Suprapubic skin (tissue), 4 donors: ENCODE measurements at places on chromosomes 2 and 18.
A peak's percentile ranks its signal among the peaks of the same experiment; 100 is the strongest.

- DNase-seq = no peak
These were observed 26.6 kb downstream of the NHEJ1 start for GRCh38 chr2:219133976-219134375.

GRCh38 chr2:226800941-226801784 lies 1.5 kb upstream of the IRS1 start:
- peak; percentile 82 for DNase-seq

GRCh38 chr2:223884399-223884798 lies 47.0 kb upstream of the AP1S3 start:
- no peak for DNase-seq

DNA sequence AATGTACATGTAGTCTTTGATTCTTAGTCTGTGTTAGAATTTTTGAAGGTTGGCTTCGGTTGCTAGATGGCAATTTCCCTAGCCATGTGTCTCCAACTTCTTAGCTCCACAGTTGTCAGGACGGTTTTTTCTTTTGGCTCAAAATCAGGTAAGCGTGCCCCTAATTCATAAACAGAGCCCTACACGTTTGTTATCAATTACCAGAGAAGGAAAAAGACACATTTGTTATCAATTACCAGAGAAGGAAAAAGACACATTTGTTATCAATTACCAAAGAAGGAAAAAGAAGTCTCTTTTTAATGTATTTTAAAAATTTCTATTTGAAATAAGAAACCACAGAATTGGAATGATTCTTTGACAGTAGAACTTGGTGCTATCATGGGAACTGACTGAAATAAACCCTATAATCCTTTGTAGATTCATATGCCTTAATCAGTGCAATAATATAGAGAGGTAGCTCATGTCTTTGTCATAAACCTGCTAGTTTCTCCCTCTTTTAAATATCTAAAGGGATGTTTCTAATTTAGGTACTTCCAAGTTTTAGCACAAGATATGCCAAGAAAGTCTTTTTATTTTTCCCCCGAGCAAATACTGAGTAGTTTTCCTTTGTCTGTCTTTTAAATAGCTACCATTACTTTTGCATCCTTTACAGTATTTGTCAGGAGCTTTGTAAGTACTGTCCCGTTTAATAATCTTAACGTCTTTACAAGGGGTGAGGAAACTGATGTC lies 35.9 kb downstream of the CAMKMT start:
- no peak for DNase-seq

GRCh38 chr2:32534831-32535230 lies 93.0 kb upstream of the TTC27 start:
- no peak for DNase-seq

GRCh38 chr2:118183381-118183780 lies 95.1 kb downstream of the INSIG2 start:
- no peak for DNase-seq

- DNase-seq = no peak
These were observed 285.3 kb downstream of the RAD51AP2 start for GRCh38 chr2:17232776-17233556.

GRCh38 chr18:37985126-37985525 lies 419.5 kb upstream of the CELF4 start:
- no peak for DNase-seq
